Ureter (tissue), 1 donor: ENCODE measurements at places on chromosomes 3 and 15. TPM values are rescaled to one million over a fixed set of nuclear protein-coding genes. Genes with fewer than 3 reads are reported as not detected.
A peak's percentile ranks its signal among the peaks of the same experiment; 100 is the strongest.

DNA sequence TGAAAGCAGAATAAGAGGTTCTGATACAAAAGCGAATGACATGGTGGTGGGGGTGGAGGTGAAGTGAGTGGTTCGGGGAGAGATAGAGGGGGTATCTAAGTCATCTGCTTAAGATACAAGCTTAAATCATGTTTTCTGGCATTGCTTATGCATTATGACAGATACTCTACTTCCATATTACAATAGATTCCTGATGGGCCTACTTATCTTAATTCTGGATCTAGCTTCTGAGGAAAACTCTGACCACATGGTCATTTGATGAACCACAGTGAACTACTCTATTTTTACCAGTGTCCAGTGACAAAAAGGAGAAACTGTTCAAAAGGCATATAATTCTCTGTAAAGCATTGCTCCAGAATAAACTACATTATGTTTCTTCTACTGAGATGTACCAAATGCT, 673.7 kb upstream of the CCDC54 start:
- no peak for DNase-seq

DNA sequence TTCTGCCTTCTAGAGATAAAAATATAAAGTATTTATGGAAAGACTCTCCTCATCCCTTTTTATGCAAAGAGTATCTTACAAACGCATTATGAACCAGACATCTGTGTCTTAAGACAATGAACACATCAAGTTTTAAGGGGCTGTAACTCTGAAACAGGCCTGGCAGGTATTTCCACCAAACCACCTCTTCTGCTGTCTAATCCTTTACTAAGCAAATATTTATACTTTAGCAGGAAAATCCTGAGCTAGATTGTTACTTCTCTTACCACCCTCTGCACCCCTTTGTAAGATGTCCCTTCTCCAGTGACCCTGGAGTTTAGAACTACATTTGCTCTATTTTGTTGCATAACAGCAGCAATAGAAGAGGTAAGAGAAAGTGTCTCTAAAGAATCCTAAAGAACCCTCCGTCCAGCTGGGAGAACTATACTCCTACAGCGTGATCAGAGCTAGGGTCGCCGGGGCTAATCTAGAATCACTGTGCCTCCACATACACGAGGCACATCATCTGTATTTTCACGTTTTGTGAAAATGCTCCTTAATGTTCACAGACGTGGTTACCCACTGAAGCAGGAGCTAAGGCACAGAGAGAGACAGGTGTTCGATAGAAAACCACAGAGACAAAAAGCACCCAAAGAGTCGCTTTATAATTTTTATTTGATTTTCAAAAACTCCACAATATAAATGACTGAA, 129.6 kb downstream of the FOXP1 start:
- no peak for DNase-seq

DNA sequence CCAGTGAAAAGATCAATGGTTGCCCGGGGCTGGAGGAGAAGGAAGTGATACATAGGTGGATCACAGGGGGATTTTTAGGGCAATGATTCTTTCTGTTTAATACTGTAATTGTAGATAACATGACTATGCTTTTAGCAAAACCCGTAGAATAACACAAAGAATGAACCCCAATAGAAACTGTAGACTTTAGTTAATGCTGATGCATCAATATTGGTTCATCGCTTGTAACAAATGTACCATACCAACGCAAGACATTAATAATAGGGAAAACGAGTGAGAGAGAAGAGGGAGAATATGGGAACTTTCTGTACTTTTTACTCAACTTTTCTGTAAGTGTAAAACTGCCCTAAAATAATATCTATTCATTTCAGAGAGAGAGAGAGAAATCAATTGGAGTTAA, 383.3 kb upstream of the ATP11B start:
- DNase-seq = no peak

Gene SIDT1
- 61.6 TPM for total RNA-seq

Gene WDR93
- 0.68 TPM for total RNA-seq

DNA sequence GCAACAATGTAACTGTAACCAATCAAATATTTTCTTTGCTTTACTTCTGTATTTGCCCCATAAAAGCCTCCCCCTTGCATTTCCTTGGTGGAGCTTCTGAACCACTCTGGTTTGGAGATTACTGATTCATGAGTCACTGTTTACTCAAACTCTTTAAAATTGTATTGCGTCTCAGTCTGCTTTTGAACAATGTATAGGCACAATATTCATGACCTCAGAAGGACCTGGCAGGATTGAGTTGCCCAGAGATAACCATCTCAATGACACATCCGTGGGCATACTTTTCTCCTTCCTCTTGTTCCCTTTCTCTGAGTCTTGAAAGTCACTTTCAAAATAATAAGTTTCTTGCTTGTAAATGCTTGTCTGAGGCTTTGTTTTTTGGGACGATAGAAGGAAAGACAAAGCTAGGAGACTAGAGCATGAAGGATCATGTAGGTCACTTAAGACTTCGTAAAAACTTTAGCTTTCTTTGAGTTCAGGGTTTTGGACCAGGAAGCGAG, 57.1 kb upstream of the POU1F1 start:
- no peak for DNase-seq

DNA sequence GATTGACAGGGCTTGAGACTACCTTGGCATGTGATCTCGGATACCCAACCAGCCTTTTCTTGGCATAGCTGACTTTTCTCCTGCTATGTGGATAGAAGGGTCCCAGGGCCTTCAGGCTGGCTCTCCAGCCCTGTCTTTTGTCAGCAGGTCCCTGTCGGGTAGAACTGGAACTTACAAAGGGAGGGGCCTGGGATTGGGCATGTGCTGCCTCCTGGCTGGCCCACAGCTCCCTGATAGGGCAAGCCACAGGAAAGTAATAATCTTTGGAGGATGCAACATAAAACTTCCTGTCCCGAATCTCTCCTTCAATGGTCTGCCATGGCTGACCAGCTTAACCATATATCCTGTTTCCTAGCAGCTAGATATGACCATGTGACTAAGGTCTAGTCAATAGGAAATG, 89.1 kb downstream of the ABHD5 start:
- DNase-seq = no peak

Gene BFSP2
- not detected for total RNA-seq

Gene GOLGA6D
- total RNA-seq = not detected

Gene CFAP92
- total RNA-seq = 2.1 TPM

- DNase-seq = peak; percentile 59
Measured at GRCh38 chr3:142279965-142280590, 54.7 kb upstream of the GK5 start.

DNA sequence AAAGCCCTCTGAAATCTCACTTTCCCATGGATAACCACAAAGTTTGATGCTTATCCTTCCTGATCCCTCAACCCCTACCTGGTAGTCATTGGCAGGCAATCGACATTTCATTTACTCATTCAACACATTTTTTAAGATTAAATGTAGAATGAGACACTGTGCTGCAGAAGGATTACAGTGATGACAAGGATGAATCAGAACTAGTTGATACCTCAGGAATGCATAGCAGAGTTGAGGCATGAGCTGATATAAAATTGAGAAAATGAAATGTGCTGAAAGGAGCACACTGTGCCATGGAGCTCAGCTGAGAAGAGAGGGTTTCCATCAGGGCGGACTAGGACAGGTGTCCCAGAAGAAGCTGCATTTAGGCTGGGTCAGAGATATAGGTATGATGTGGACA, 48.9 kb upstream of the ACTL6A start:
- DNase-seq = no peak

- no peak for DNase-seq
Measured at GRCh38 chr3:160369784-160370183, 29.2 kb downstream of the IFT80 start.

- no peak for DNase-seq
Measured at GRCh38 chr15:75966073-75966472, 46.2 kb downstream of the NRG4 start.

GRCh38 chr3:34464646-34465045, 666.2 kb downstream of the PDCD6IP start:
- DNase-seq = no peak

DNA sequence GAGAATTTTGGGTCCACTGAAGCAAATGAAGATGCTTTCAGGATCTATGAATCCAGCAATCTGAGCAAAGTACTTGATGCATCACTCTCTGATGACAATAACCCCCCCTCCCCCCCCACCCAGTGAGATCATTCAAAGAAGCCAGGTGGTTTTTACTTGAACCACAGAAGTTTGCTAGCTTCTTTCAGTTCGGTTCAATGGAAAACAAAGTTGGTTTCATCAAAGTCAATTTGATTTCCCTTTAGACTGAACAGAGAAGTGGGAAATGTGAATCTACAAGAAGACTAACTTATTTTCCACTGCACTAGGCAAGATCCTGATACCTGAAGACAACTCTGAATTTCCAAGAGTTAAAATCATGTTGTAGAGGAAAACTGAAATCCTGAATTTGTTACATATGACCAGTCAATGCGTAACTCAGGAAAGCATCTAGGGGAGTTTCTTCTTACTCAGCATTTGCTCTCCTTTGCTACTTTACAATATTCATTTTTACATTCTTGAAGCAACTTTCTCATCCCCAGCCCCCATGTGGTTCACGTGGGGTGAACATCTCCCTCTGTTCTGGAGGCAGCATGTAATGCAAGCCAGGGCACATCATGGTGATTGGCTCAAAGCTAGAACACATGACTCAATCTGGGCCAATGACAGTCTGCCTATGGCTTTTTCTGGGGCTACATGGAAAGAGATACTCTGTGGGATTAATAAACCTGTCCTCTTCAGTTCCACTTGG, 572.6 kb downstream of the FOXP1 start:
- DNase-seq = no peak

GRCh38 chr15:66588971-66589370, 23.2 kb upstream of the LCTL start:
- no peak for DNase-seq

- DNase-seq = no peak
Measured at GRCh38 chr3:153967260-153967659, 153.9 kb upstream of the ARHGEF26 start.

DNA sequence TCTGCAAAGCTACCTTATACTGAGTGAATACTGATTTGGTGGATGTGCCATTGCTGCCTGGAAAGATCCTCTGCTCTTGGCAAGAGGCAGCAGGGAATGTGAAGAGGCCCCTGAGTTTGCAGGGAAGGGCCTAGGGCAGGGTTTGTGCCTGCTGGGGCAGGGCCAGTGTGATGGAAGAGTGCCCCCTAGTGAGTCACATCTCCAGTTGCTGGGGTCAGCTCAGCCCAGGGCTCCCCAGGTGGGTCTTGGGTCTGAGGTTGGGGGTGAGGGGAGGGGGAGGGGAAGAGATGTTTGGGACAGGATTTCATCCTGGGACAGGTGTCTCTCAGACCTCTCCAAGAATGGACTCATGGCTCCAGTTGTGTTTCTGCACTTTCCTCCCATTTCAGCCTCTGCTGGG, 4.1 kb upstream of the AMOTL2 start:
- no peak for DNase-seq

Gene FSIP1
- 1.4 TPM for total RNA-seq

Gene ARPIN
- 30.0 TPM for total RNA-seq

Gene KAT2B
- total RNA-seq = 40.2 TPM

- DNase-seq = no peak
Measured at GRCh38 chr15:85494048-85494777, 113.8 kb downstream of the AKAP13 start.

Gene HRH1
- 10.5 TPM for total RNA-seq

GRCh38 chr3:23809840-23810342, 4.1 kb downstream of the UBE2E1 start:
- DNase-seq = no peak

Gene MYRIP
- 4.8 TPM for total RNA-seq

DNA sequence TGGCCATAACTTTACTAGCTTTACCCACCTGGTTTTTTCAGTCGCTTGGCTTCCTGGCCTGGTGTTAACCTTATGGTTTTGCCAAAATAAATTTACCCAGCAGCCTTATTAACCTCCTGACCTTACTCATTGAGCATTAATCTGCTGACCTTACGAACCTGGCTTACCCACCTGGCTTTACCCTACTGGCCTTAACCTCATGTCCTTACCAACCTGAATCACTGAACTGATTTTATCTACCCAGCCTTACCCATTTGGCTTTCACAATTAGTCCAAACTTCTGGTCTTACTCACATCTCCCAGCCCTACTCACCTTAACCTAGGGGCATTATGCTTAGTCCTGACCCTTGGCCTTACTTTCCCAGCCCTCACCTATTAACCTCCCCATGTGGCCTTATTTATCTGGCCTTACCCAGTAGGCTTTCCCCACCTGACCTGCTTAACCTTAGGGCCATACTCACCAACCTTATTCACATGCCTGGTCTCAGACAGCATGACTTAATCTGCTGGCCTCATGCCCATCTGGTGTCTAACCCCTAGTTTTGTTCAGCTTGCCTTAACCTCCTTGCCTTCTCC, 93.4 kb downstream of the IL12A start:
- DNase-seq = no peak

Gene FGF7
- 48.3 TPM for total RNA-seq

DNA sequence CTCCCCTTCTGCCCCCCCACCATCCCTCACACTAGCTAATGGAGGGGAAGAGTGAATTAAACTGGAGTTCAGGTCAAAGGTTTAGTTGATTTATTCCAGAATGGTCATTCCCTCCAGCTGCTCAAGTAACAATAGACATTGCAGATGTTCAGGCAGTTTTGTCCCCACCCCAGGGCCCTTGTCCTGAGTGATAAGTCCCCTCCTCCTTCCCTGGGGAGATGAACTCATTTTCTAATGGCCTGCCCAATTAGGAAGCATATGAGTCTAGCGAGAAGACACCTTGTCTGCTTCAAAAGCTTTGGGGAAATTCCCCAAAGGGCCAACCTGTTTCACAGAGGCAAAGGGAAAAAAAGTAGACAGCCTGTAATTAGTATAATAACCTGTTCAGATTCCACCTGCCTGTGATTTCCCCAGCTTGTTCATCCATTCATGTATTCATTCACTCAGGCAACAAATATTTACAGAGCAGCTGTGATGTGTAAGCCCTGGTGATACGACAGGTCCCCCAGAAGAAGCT, 165.3 kb downstream of the SHQ1 start:
- no peak for DNase-seq

- DNase-seq = no peak
Measured at GRCh38 chr3:12437861-12438260, 46.4 kb upstream of the TSEN2 start.

Gene ZDHHC19
- not detected for total RNA-seq
